ENCODE measurements at places on chromosomes 7 and 10. TPM values are rescaled to one million over a fixed set of nuclear protein-coding genes. Genes with fewer than 3 reads are reported as not detected.

DNA sequence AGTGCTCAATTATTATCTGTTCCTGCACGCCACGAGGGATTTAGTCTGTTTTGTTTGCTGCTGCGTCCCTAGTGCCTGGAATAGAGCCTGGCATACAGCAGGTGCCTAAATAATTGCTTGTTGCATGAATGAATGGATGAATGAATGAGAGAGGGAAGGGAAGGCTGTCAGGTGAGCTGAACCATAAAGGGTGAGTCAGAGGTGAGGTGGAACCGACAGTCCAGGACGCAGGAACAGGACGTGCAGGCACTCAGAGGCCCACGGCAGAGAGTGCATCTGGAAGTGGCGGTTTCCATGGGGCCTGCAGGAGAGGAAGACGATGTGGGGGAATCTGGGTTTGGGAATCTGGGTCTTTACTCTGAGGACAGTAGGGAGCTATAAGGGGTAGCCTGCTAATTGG, 17.7 kb upstream of the PPIF start:
- no peak for DNase-seq

GRCh38 chr7:77466450-77466849, 50.3 kb upstream of the GSAP start:
- no peak for DNase-seq

DNA sequence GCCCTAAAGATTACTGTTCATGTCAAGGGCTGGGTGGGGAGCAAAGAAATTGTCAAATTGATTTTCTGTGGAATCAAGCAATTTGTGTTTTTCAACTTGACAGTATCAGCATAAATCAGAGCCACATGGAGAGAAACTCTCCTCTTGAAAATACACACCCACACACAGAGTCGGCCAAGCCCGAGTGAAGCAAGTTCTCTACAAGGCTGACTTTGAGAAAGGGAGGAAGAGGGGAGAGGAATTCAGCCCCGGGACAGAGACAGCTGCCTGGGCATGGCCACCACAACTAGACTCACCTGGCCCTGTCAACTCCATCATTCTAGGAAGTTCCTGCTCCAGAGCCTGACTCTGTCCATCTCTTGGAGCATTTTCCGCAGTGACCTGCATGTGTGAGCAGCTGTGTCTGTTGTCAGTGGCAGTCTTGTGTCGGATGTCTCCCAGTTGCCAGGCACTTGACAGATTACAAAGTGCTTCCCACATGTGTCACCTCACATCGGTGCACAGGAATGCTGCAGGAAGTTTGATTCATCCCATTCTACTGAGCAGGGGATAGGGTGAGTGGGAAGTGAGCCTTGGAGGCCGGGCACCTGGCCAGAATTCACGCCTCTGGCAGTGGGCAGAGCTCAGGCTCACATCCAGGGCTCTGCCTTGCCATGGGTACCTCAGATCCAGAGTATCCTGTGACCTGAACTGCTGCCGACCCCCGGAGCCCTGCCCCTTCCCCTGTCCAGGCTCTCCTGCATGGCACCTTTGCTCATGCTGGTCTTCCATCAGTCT, 37.9 kb downstream of the ADAM12 start:
- DNase-seq, result no peak

GRCh38 chr10:132606536-132607316, 69.1 kb downstream of the INPP5A start:
- peak; percentile 22 for DNase-seq

DNA sequence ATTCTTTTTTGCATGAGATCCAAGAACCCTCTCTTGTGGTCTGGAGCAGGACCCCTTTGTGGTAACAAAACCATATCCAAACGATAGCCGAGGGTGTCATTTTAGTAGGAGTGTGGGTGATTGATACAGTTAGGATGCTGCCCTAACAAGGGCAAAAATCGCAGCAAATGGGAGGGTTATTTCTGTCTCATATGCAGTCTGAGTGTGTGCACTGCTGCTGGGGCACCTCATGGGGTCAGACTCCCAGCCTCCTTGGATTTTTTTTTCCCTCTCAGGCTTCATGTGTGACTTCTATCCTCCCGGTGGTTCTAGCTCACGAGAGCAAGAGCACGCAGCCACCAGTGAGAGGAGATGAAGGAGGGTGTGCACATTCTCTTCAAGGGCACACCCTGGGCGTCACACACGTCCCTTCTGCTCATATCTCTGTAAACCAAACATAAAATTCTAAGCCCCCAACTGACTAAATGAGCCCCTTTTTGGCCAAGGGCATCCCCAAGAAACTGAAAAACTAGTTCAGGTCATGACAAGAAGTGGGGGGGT, 28.6 kb upstream of the IL15RA start:
- no peak for DNase-seq

OR2A42 gene
- total RNA-seq, result not detected

DNA sequence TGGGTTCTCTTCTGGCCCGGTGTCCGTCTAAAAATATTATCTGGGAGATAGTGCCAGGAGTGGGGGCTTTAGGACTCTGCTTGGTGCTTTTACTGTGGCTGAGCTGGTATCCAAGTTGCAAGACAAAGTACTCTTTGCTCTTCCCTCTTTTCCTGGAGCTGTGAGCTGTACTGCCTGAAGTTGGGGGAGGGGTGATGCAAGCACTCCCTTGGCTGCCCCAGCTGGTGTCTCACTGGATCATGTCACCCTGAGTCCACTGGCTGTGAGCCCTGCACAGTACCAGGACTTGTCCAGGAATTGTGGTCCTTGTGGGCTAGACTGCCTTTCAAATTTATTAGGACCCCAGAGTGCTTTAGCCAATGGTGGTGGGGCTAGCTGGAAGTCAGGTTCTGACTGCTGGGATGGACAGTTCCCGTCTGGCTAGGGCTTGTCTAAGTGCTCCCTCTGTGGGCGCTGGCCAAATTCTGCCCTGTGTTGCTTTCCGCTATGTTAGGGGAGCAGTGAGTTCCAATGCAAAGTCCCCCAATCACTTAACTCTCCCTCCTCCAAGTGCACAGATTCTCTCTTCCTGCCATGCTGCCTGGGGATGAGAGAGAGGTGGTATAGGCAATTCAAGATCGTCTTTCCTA, 13.1 kb downstream of the CC2D2B start:
- no peak for DNase-seq

MRPS16 gene
- total RNA-seq, result 35.8 TPM

- DNase-seq, result no peak
Measured at GRCh38 chr10:30383356-30383755, 34.3 kb upstream of the MTPAP start.

GRCh38 chr7:1241603-1242255, 9.1 kb downstream of the UNCX start:
- DNase-seq, result no peak

- DNase-seq, result no peak
Measured at GRCh38 chr7:50594136-50594535, 28.9 kb upstream of the DDC start.

CASP7 gene
- 34.0 TPM for total RNA-seq

PARD3 gene
- total RNA-seq, result 30.9 TPM

DNA sequence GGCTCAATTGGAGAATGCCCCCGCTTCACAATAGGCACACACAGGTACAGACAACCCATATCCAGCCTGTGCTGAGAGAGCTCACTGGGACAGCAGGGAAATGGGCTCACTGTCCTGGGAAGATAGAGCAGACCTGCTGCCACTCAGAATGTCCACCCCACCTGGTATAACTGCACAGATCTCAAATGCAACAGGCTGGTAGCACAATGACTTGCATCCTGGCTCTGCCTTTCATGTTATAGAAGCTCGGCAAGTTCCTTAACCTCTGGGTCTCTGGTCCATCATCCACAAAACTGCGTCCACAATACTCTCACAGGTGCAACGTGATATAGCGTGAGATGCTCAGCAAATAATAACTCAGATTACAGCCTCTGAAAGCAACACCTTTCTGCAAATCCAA, 295.4 kb downstream of the GRID1 start:
- DNase-seq, result no peak

GRCh38 chr10:110650265-110650668, 6.1 kb downstream of the RBM20 start:
- no peak for DNase-seq

Measured in omental fat pad (tissue), 4 donors.